ENCODE measurements at places on chromosomes 2 and 18. TPM values are rescaled to one million over a fixed set of nuclear protein-coding genes. Genes with fewer than 3 reads are reported as not detected.

SERPINE2 gene
- 24.7 TPM for total RNA-seq

FKBP7 gene
- total RNA-seq: 10.3 TPM

RSAD2 gene
- 15.7 TPM for total RNA-seq

CFAP65 gene
- total RNA-seq: not detected

HOXD8 gene
- total RNA-seq: 24.1 TPM

ATP6V1B1 gene
- total RNA-seq: not detected

CDKL4 gene
- 0.74 TPM for total RNA-seq

TRIB2 gene
- 25.7 TPM for total RNA-seq

PLGLB1 gene
- 0.20 TPM for total RNA-seq

SNED1 gene
- 4.3 TPM for total RNA-seq

DSC3 gene
- 0.13 TPM for total RNA-seq

HTR2B gene
- 0.64 TPM for total RNA-seq

C2orf81 gene
- total RNA-seq: 0.59 TPM

HOXD1 gene
- 3.7 TPM for total RNA-seq

DHRS9 gene
- total RNA-seq: not detected

TMEM247 gene
- not detected for total RNA-seq

Data from mammary microvascular endothelial cell (primary cell).